ENCODE measurements at places on chromosomes 7 and 10.

DNA sequence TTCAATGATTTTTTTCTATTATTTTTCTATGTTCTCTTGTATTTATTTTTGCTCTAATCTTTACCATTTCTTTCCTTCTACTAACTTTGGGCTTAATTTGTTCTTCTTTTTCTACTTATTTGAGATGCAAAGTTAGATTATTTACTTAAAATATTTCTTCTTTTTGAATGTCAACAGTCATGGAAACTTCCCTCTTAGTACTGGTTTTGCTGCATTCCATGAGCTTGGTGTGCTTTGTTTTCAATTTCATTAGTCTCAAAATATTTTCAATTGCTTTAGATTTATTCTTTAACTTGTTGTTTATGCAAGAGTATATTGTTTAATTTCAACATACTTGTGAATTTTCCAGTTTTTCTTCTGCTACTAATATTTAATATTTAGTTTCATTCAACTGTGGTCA lies 230.4 kb downstream of the LRRTM3 start:
- no peak for DNase-seq

GRCh38 chr10:71512312-71512711 lies 115.6 kb downstream of the CDH23 start:
- no peak for DNase-seq

DNA sequence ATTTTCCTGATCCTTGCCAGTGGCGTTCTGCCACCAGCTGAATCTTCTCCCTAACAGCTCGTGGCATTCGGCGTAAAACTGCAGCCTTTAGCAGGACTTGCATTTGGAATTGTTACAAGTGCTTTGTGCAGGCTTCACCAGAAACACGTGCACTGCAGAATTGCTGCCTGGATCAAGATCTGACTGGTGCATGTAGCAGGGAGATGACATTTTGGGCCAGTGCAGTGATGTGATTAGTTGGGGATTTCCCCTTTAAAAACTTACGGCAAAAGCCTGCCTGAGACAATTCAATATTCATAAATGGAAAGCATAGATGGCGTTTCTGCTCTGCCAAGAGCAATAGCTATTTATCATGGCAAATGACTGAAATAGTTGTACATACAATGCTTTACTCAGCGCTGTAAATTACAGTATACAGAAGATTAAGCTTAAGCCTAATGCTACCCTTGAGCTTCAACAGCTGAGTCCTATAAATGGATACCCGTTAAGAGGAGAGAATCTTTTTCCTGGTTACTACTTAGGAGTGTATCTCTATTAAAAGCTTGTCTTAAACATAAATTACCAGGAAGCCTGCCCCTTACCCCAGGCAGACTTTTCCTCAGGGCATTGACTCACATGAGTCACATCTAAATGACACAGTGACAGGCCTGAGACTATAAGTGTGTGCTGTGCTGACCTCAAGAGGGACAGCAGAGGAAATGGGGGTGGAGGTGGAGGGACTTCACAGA lies 106.3 kb downstream of the ATXN7L1 start:
- no peak for DNase-seq

DNA sequence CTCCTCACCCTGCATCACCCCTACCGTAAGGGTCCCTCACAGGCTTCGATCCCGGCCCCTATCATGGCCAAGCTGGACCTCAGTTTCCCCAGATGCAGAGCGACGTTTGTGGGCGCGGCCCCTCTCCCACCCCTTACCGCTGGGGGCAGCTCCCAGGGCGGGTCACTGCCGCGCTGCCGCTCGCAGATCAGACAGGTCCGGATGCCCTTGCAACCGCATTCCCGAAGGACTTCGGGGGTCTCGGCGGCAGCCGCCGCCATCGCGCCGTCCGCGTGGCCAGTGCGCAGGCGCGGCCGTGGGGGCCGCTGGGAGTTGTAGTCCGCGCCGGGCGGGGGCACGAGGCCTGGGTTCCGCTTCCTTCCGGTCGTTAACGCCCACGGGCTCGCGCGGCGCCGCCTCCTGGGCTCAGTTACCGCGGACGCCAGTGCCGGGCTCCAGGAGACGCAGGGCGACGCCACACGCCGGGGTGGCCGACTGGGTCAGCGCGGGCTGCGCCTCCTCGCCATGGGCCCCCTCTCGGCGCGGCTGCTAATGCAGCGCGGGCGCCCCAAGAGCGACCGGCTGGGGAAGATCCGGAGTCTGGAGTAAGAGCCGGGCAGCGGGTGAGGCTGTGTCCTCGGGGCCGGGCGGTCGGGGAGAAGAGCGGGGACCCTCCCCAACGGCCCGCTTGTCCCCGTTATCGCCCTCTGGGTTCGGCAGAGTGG lies at the start of the genes ALKBH4 and LRWD1:
Gene ALKBH4, minus strand, starts transcription at position 287 of the 704 bp plus-strand sequence. Its CDS starts 27 bp downstream, at position 260.
Gene LRWD1, plus strand, starts transcription at position 408 of the 704 bp plus-strand sequence. Its CDS starts 97 bp downstream, at position 505.
- peak; percentile 87 for DNase-seq

GRCh38 chr10:17428351-17429097 lies 25.9 kb downstream of the ST8SIA6 start:
- DNase-seq = no peak

- no peak for DNase-seq
Observed at GRCh38 chr10:354901-355617, 219.8 kb downstream of the ZMYND11 start.

DNA sequence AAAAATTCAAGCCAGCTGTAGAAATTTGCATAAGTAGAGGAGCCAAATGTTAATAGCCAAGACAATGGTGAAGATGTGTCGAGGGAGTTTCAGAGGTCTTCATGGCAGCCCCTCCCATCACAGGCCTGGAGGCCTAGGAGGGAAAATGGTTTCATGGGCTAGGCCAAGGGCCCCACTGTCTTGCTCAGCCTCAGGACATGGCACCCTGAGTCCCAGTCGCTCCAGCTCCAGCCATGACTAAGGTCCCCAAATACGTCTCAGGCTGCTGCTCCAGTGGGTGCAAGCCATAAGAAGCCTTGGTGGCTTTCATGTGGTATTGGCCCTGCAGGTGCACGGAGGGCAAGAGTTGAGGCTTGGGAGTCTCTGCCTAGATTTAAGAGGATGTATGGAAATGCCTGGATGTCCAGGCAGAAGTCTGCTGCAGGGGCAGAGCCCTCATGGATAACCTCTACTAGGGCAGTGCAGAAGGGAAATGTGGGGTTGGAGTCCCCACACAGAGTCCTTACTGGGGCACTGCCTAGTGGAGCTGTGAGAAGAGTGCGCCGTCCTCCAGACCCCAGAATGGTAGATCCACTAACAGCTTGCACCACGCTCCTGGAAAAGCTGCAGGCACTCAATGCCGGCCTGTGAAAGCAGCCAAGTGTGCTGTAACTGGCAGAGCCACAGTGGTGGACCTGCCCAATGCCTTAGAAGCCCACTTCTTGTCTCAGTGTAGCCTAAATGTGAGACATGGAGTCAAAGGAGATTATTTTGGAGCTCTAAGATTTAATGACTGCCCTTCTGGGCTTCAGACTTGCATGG lies 19.2 kb downstream of the TBATA start:
- DNase-seq = no peak

DNA sequence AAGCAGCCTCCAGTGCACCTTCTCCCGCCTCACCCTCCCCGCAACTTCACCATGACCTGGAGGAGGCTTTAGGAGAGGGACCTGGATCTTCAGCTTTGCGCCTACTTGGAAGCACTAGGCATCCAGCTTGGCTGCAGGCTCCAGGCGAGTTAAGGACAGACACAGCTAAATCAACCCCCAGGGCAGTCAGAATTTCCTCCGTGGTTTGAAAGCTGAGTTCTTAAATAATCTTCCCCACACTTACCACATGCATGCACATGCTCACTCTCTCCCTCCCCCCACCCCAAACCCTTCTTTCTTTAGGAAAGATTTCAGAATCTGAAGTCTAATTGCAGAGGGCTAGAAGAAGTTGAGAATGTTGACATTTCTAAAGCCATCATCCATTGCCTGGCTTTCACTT lies 36.7 kb upstream of the LRRC4 start:
- no peak for DNase-seq

Measured in caudate nucleus (tissue), 63 donors.